ENCODE measurements at places on chromosomes 12 and 14. TPM values are rescaled to one million over a fixed set of nuclear protein-coding genes. Genes with fewer than 3 reads are reported as not detected.

The SSPN gene
- 1.3 TPM for total RNA-seq

The SERPINA4 gene
- total RNA-seq, result not detected

The CCDC88C gene
- total RNA-seq, result 175 TPM

The FAM222A gene
- total RNA-seq, result 1.8 TPM

The CLEC14A gene
- total RNA-seq, result not detected

The FSCB gene
- total RNA-seq, result not detected

The MGP gene
- total RNA-seq, result not detected

The EML1 gene
- total RNA-seq, result 1.4 TPM

The RDH5 gene
- 11.7 TPM for total RNA-seq

The NOPCHAP1 gene
- 20.6 TPM for total RNA-seq

The PROX2 gene
- total RNA-seq, result 0.56 TPM

The PTCSC3 gene
- not detected for total RNA-seq

- no peak overlapping the region for H3K4me3 ChIP-seq
- H3K27ac ChIP-seq, result no peak overlapping the region
- peaks cover 18% of the 10 kb centered on the region for H3K36me3 ChIP-seq
- DNase-seq, result no peak
- H3K27me3 ChIP-seq, result no peaks in the 10 kb centered on the region
Measured at GRCh38 chr14:50452296-50452695, 55.6 kb upstream of the CDKL1 start.

GRCh38 chr12:127429551-127430285 is 837.3 kb upstream of the TMEM132C start:
- DNase-seq, result no peak
- H3K27ac ChIP-seq, result no peak overlapping the region
- H3K27me3 ChIP-seq, result no peaks in the 10 kb centered on the region
- H3K4me3 ChIP-seq, result no peak overlapping the region
- H3K4me1 ChIP-seq, result no peaks in the 10 kb centered on the region

GRCh38 chr14:70018713-70019211 is 139.5 kb downstream of the SMOC1 start:
- no peaks in the 10 kb centered on the region for H3K36me3 ChIP-seq
- peaks cover 15% of the 10 kb centered on the region for H3K4me1 ChIP-seq
- H3K4me3 ChIP-seq, result no peak overlapping the region
- no peak for DNase-seq
- no peak overlapping the region for H3K27ac ChIP-seq

GRCh38 chr14:93132472-93133065 is 16.8 kb upstream of the ITPK1 start:
- peaks cover 4% of the 10 kb centered on the region for H3K27me3 ChIP-seq
- H3K36me3 ChIP-seq, result no peaks in the 10 kb centered on the region
- H3K4me1 ChIP-seq, result peaks cover 2% of the 10 kb centered on the region
- H3K27ac ChIP-seq, result no peak overlapping the region
- H3K4me3 ChIP-seq, result no peak overlapping the region

- no peak overlapping the region for H3K27ac ChIP-seq
- peaks cover 6% of the 10 kb centered on the region for H3K27me3 ChIP-seq
- no peak overlapping the region for H3K4me3 ChIP-seq
- no peaks in the 10 kb centered on the region for H3K4me1 ChIP-seq
- DNase-seq, result no peak
Measured at GRCh38 chr12:52912711-52913430, 8.0 kb upstream of the KRT8 start.

GRCh38 chr12:95173392-95174251 is 43.6 kb downstream of the FGD6 start:
- H3K4me1 ChIP-seq, result no peaks in the 10 kb centered on the region
- H3K4me3 ChIP-seq, result no peak overlapping the region
- DNase-seq, result no peak
- H3K27ac ChIP-seq, result no peak overlapping the region

GRCh38 chr12:12209043-12209442 is 57.8 kb downstream of the LRP6 start:
- no peak for DNase-seq
- no peak overlapping the region for H3K4me3 ChIP-seq
- H3K36me3 ChIP-seq, result no peaks in the 10 kb centered on the region
- H3K27me3 ChIP-seq, result peaks cover 37% of the 10 kb centered on the region

- no peak overlapping the region for H3K4me3 ChIP-seq
- H3K4me1 ChIP-seq, result no peaks in the 10 kb centered on the region
- H3K27ac ChIP-seq, result no peak overlapping the region
- H3K27me3 ChIP-seq, result no peaks in the 10 kb centered on the region
- H3K36me3 ChIP-seq, result no peaks in the 10 kb centered on the region
Measured at GRCh38 chr12:116794725-116795124, 56.6 kb downstream of the RNFT2 start.

Measured in natural killer cell treated with Interleukin-12 subunit alpha and Interleukin-12 subunit beta and Interleukin-15 and Interleukin-18, amount 100 ng/mL, for 72 hours (primary cell).